ENCODE measurements at places on chromosomes 4 and X.
A peak's percentile ranks its signal among the peaks of the same experiment; 100 is the strongest.

DNA sequence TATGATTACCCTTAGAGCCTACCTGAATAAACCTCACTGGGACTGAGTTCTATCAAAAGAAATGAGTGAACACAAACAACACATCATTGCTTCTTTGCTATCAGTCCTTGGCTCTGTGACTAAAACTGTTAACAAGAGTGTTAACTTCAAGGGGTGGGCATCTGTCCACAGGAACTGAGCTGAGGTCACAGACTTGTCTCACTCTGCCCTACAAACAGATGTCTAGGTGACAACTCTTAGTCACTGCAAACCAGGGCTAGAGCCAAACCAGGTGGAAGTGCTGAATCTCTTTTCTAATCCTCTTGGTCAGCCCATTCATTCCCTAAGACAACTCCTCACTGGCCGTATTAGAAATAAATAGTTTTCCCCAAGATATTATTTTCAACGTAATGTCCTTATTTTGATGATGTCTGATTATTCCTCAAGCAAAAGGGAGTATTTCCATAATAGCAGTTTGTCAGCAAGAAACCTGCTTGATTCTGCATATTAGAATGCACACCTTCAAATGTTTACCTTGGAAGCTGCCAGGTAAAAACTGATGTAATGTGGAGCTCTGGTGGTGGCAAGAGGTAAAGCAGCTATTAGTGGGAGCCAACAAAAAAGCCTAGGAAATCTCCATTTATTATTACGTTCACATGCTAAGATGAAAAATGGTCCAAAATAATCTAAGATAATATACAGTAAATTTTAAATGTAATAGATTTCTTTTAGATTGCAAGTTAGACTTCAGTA lies 4.0 kb downstream of the COL25A1 start:
- no peak for DNase-seq

GRCh38 chr4:119659576-119659975 lies 31.0 kb upstream of the PDE5A start:
- no peak for DNase-seq

- DNase-seq, result no peak
These were observed 85.6 kb downstream of the CASP3 start for GRCh38 chr4:184563621-184564020.

DNA sequence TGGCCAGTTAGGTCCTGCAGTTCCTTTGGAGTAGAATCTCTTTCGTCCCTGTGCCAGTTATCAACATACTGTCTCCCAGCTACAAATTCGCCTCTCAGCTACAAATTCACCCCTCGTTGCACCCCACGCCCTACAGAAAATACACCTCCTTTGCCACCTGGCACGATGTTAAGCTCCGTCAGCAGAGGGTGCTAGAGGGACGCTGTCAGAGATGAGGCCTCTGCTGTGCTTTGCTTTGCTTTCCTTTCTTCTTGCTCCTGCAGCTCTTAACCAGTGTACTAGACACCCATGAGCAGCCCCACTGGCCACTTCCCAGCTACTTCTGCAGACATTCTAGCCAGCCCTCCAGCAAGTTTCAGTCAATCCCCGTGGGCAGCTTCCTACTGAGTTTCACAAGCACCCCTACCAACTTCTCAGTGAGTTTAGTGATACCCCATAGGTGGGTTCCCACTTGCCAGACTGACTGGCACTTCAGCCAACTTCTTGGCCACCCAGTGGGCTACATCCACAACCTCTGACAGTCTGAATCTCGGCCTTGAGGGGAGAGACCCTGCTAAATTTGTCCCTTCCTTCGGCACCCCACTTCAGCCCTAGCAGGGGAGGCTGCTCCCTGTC lies 21.8 kb downstream of the HAUS3 start:
- peak; percentile 77 for DNase-seq

DNA sequence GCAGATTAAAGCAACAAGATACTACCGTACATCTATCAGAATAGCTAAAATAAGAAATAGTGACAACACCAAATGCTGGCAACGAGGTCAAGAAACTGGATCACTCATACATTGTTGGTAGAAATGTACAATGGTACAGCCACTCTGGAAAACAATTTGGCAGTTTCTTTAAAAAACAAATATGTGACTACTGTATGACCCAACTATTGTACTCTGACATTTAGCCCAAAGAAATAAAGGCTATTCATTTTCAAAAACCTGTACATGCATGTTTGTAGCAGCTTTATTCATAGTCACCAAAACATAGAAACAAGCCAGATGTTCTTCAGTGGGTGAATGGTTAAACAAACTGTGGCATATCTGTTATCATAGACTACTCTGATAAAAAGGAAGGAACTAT lies 8.2 kb downstream of the CLCN3 start:
- no peak for DNase-seq

GRCh38 chr4:104217526-104217925 lies 277.2 kb downstream of the CXXC4 start:
- DNase-seq, result no peak

GRCh38 chr4:181766061-181766548 lies 477.1 kb upstream of the TENM3 start:
- DNase-seq, result no peak

GRCh38 chr4:103365285-103365684 lies 167.1 kb upstream of the CENPE start:
- no peak for DNase-seq

DNA sequence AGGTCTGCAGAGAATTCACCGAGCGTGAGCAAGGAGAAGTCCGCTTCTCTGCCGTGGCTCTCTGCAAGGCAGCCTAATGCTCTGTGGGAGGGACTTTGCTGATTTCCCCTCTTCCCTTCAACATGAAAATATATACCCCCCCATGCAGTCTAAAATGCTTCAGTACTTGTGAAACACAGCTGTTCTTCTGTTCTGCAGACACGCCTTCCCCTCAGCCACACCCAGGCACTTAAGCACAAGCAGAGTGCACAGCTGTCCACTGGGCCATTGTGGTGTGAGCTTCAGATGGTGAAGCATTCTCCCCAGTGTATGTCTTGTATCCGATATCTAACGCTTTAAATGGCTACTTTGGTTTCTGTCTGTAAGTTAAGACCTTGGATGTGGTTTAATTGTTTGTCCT lies 11.3 kb downstream of the UCHL1 start:
- DNase-seq, result no peak

- DNase-seq, result no peak
These were observed 94.7 kb upstream of the SRD5A3 start for GRCh38 chr4:55251342-55251741.

GRCh38 chr4:105135785-105136184 lies 10.9 kb upstream of the TET2 start:
- DNase-seq, result no peak

- no peak for DNase-seq
These were observed 2522.1 kb downstream of the ARAP2 start for GRCh38 chr4:33722254-33722653.

DNA sequence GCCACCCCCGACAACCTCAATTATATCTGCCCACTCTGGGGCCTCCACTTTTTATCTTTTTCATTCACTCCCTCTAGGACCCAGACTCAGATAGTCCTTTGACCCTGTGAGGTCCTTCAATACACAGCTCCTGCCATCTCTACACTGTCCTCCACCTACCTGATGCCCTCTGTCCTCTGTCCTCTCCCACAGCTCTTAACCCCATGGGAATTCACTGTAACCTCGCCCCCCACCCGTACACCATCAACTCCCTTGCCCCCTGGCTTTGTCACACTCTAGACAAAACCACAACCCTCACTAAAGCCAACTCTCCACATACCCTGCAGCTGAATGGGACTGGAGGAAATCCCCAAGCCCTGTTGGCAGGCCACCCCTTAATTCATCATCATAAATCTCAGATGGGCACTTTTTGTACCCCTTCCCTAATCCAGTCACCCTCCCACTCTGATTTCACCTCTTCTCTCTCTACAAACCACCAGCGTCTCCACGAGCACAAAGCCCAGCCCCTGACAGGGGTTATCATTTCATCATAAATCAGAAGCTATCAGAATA lies 52.3 kb upstream of the ENPP6 start:
- DNase-seq, result no peak

GRCh38 chr4:159009521-159009920 lies 93.4 kb upstream of the RAPGEF2 start:
- no peak for DNase-seq

- no peak for DNase-seq
These were observed 63.6 kb downstream of the REPS2 start for GRCh38 chrX:17009856-17010625.

DNA sequence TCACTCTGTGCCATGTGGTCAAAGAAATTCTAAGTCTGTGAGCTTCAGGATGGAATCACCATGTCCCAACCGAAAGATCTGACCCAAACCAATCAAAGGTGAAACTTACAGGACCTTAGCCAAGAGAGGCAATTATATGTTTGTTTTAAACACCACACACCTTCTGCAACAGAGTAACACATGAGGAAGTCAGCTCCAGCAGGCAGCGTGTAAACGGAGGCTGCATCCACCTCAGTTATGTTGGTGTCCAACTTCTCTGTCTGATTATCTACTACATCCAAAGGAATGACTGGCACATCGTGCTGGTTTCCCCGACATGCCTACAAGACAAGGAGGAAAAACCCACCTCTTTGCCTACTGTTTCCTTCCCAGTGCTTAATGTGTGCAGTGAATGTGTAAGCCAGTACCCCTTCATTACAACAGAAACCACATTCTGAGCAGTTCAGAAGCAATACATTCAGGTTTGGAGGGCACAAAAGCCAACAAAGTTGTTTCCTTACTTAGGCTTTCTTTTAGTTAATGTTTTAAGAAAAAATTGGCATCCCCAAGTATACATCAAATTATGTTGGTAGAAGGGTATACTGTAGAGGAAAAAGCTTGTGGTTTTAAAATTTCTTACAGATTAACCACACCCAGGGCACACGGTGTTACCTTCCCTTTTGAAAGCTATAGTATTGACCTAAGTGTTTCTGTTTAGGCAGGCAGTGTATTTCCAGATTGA lies 12.4 kb downstream of the CASP6 start:
- DNase-seq, result no peak

Measured in effector CD4-positive, alpha-beta T cell (primary cell).